ENCODE measurements at places on chromosomes 16 and 17. TPM values are rescaled to one million over a fixed set of nuclear protein-coding genes. Genes with fewer than 3 reads are reported as not detected.

TNFRSF13B gene
- not detected for total RNA-seq

DNA sequence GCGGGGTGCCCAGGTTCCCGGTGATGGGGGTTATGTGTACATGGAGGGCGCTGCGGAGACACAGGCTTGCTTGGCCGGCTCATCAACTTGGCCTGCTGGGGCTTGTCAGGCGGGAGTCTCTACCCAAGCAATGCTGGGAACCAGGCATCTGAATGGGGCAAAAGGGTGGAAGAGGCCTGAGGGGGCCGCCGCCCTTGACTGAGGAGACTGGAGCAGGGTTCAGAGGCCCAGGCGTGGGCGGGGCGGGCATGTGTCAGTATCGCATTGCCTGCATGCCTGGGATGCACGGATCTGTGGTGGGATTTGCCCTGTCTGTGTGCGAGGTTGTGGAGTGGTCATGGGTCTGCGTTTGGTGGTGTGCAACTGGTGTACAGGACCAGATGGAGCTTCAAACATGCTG lies 21.1 kb downstream of the ARHGAP23 start:
- H3K27me3 ChIP-seq: no peaks in the 10 kb centered on the region
- H3K4me1 ChIP-seq: no peaks in the 10 kb centered on the region
- H3K4me3 ChIP-seq: no peak overlapping the region
- no peak for DNase-seq
- H3K27ac ChIP-seq: no peak overlapping the region

DNA sequence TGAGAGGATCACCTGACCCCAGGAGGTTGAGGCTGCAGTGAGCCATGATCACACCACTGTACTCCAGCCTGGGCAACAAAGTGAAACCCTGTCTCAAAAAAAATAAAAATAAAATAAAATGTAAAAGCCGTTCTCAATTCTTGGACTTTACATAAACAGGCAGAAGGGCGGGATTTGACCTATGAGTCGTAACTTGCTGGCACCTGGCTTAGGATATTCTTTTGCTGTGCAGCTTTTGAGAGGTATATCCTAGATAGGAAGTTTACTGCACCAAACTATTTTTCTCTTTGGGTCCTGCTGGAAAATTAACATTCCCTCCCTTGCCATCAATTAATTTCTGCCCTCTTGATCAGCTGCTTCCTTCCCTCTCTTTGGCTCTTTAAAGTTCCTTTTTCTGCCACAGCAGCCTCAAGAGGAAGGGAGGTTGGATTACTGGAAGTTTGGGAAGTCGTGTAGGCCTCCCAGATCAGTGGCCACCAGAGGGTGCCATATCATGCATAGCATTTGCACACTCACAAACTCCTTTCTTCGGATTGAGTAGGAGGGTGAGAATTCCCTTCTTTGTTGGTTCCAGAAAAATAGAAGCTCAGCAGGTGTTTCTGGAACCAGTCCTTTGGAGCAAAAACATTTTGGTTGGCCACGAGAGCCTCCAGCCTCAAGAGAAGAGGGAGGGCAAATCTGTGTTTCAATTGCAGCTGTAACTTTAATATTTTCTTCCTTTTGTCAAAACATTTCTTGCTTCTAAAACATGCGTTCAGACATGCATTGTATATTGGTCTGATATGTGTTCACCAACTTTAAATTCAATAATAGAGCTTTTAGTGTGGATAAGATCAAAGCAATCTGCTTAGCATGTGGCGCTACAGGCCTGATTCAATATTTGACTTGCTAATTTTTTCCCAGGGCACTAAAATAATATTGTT lies 147.3 kb downstream of the CCDC182 start:
- no peak overlapping the region for H3K4me3 ChIP-seq
- DNase-seq: no peak
- H3K27ac ChIP-seq: no peak overlapping the region
- H3K4me1 ChIP-seq: peaks cover 54% of the 10 kb centered on the region
- H3K36me3 ChIP-seq: no peaks in the 10 kb centered on the region
- H3K27me3 ChIP-seq: no peaks in the 10 kb centered on the region

DNA sequence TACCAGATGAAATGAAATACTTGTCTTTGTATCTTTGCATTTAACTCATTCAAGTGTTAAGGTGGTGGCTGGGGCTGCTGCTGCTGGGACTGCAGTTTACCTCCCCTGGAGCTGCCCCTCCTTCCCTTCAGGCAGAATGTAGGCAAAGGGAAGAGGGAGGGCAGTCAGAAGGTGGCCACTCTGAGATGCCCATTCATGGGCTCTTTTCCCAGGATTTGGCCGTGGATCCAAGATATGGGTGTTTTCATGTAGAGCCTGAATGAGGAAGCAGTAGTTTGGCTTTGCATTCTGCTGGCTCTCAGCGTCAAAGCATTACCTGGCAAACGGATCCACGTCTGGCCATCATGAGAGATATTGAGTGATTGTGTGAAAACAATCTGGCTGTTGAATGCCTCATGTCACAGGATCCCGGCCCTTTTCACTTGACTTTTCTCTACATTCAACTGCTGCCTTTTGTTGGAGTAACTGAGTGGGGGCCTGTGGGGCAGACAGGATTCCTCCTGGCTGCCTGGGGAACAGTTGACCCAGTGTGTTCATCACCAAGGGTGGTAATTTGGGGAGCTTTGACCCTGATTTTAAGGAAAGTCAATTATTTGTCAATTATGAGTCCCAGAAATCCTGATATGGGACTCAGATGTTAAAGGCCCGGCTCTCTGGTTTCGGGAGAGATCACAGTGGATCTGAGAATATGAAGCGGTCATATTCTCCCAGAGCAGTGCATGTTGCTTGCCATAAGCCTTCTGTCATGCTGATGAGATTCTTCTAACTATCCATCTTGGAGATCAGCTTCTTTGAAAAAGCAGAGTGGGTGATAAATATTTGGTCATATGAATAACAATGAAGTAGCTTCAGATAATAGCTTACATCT lies 236.8 kb downstream of the IRX3 start:
- no peak overlapping the region for H3K27ac ChIP-seq
- no peaks in the 10 kb centered on the region for H3K4me1 ChIP-seq
- H3K36me3 ChIP-seq: no peaks in the 10 kb centered on the region

DNA sequence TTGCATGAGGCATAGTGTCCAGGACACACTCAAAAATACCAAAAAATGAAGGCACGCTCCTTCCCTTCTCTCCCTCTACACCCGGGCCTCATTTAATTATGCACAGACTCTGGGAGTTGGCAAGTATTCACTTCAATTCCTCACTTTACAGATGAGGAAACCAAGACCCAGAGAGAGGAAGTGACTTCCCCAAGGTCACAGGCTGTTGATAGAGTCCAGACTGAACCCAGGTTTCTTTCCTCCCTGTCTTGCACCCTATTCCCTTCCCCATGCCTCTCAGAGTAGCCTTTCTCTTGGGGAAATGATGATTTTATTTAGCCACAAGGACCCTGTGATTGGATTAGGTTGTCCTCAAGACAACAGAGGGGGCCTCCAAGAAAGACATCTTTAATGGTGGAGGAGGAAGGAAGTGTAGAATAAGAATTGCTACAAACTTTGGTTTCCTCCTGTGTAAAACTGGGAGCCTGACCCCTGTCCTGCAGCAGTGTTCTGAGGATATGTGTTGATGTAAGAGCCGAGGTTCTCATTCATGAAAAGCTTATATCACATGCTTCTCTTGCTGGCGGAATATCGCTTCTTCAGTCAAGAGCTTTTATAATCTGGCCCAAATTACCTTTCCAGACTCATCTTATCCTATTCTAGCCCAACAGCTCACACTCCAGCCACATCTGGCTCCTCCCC lies 48.8 kb upstream of the SIAH1 start:
- DNase-seq: no peak
- H3K36me3 ChIP-seq: no peaks in the 10 kb centered on the region
- no peaks in the 10 kb centered on the region for H3K4me1 ChIP-seq
- H3K4me3 ChIP-seq: no peak overlapping the region
- H3K27ac ChIP-seq: no peak overlapping the region
